Esophagus muscularis mucosa (tissue), 4 donors: ENCODE measurements at places on chromosomes 12 and 14. TPM values are rescaled to one million over a fixed set of nuclear protein-coding genes. Genes with fewer than 3 reads are reported as not detected.

The PRICKLE1 gene
- total RNA-seq = 12.5 TPM

DNA sequence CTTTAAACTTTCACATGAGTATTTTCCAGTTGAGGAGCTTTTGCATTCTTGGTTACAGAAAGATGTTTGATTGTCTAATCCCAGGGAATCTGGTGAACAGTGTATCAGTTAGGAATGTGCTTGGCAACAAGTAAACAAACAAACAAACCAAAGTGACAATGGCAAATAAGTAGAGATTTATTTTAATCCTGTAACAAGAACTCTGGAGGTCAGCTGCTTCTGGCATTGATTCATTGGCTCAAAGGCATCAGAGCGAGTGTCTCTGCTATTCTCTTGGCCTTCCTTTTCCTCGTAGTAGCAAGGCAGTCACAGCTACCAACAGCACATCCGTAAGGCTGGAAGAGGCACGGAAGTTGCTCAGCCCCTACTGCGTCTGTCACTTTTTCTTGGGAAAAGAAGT lies 37.2 kb downstream of the CRADD start:
- no peaks in the 10 kb centered on the region for H3K36me3 ChIP-seq
- no peaks in the 10 kb centered on the region for H3K27me3 ChIP-seq
- peaks cover 29% of the 10 kb centered on the region for H3K4me1 ChIP-seq
- no peak overlapping the region for H3K4me3 ChIP-seq
- no peak for DNase-seq
- no peak overlapping the region for H3K27ac ChIP-seq

The GRIP1 gene
- 13.3 TPM for total RNA-seq

The IRAK3 gene
- 14.1 TPM for total RNA-seq

DNA sequence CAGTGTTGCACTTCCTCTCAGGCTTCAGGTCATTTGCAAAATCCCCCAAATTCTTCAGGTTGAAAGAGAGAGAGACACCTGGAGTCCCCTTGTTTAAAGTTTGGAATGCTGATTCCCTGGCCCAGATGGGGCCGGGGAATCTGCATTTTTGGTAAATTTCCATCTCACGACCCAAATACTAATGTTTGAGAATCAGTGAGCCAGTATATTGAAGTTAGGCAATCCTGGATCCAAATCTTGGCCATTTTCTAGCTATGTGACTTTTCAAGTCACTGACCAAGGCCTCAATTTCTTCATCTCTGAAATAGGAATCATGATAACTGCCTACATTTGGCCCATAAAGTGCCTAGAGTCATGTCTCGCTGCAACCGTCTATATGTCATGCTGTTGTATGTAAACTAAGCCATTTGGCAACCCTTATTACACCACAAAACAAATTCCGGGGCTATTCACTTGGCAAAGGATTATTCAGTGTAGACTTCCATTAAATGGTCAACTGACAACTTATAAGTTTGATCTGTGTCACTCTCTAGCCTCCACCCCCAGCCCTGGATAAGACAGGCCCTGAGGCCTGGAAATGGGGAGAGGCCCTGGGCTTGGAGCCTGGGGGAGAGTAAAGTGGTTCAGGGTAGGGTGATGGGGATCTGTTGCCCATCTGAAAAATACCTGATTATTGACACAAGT lies 3.7 kb upstream of the ZFP36L1 start:
- peak overlapping the region; percentile 83 for H3K4me3 ChIP-seq
- peak; percentile 64 for DNase-seq
- H3K36me3 ChIP-seq = no peaks in the 10 kb centered on the region

DNA sequence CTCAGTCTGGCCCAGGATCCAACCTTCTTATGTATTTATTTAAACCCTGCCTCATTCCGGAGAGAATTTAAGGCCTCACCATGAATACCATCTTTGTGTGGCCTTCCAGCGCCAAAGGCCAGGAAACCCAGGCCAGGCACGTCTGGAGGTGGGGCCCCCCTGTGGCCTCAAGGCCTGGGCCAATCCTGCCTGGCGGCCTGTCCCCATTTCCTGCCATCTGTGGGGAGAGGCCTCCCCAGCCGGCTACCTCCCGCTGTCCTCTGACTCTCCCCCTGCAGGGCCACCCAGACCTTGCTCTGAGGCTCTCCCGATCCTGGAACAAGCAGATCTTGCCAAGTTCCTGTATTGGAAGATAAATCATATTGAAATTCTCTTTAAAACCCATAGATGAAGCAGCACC lies 37.4 kb upstream of the MEG3 start:
- no peak overlapping the region for H3K4me3 ChIP-seq
- no peaks in the 10 kb centered on the region for H3K27me3 ChIP-seq
- H3K36me3 ChIP-seq = no peaks in the 10 kb centered on the region
- no peaks in the 10 kb centered on the region for H3K4me1 ChIP-seq
- no peak overlapping the region for H3K27ac ChIP-seq
- no peak for DNase-seq

The ALDH2 gene
- 278 TPM for total RNA-seq

The RILPL1 gene
- total RNA-seq = 29.5 TPM

GRCh38 chr14:53391631-53392285 lies 238.6 kb upstream of the DDHD1 start:
- H3K27ac ChIP-seq = no peak overlapping the region
- DNase-seq = no peak
- no peaks in the 10 kb centered on the region for H3K27me3 ChIP-seq
- H3K4me3 ChIP-seq = no peak overlapping the region

- no peak for DNase-seq
- H3K4me1 ChIP-seq = peaks cover 41% of the 10 kb centered on the region
- peaks cover 24% of the 10 kb centered on the region for H3K36me3 ChIP-seq
- H3K4me3 ChIP-seq = no peak overlapping the region
- H3K27me3 ChIP-seq = no peaks in the 10 kb centered on the region
- no peak overlapping the region for H3K27ac ChIP-seq
These were observed 34.9 kb downstream of the LIMA1 start for GRCh38 chr12:50248411-50248810.

DNA sequence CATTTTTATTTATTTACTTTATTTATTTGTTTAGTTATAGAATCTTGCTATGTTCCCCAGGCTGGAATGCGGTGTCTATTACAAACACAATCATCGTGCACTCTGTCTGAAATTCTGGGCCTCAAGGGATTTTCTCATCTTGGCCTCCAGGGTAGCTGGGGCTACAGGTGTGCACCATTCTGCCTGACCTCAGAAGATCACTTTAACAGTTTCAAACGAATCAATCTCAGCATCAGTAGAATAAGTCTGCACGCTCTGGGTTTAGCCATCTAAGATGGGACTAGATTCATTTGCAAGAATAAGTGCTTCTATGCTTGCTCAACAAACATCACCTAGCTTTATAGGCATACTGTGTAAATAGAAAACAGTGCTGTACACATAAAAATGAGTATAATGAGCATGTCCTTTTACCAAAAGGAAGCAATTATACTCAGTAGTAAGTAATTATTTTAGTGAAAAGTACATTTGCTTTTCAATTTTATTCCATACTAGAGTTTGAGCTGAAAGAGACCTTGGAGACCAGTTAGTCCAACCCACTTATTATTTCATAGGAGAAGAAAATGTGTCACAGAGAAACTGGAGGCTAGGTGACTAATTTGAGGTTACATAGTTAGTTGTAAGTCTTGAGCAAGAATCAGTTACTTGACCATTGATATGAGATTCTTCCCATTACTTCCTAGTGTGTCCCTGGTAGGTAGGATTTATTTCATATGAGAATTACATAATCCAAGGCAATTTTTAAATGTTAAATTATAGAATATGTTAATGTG lies 456.5 kb upstream of the LMO3 start:
- no peaks in the 10 kb centered on the region for H3K27me3 ChIP-seq
- H3K36me3 ChIP-seq = no peaks in the 10 kb centered on the region
- no peak for DNase-seq
- H3K27ac ChIP-seq = no peak overlapping the region

- H3K27me3 ChIP-seq = no peaks in the 10 kb centered on the region
- no peak for DNase-seq
- no peaks in the 10 kb centered on the region for H3K36me3 ChIP-seq
- H3K4me3 ChIP-seq = no peak overlapping the region
- H3K4me1 ChIP-seq = peaks cover 18% of the 10 kb centered on the region
These were observed 44.3 kb downstream of the GALNT9 start for GRCh38 chr12:132284827-132285741.

- no peak overlapping the region for H3K4me3 ChIP-seq
- DNase-seq = no peak
- peaks cover 31% of the 10 kb centered on the region for H3K36me3 ChIP-seq
- peaks cover 10% of the 10 kb centered on the region for H3K4me1 ChIP-seq
- H3K27ac ChIP-seq = peak overlapping the region; percentile 54
These were observed 11.8 kb downstream of the COPS7A start for GRCh38 chr12:6735448-6736191.

The CCDC198 gene
- total RNA-seq = not detected

DNA sequence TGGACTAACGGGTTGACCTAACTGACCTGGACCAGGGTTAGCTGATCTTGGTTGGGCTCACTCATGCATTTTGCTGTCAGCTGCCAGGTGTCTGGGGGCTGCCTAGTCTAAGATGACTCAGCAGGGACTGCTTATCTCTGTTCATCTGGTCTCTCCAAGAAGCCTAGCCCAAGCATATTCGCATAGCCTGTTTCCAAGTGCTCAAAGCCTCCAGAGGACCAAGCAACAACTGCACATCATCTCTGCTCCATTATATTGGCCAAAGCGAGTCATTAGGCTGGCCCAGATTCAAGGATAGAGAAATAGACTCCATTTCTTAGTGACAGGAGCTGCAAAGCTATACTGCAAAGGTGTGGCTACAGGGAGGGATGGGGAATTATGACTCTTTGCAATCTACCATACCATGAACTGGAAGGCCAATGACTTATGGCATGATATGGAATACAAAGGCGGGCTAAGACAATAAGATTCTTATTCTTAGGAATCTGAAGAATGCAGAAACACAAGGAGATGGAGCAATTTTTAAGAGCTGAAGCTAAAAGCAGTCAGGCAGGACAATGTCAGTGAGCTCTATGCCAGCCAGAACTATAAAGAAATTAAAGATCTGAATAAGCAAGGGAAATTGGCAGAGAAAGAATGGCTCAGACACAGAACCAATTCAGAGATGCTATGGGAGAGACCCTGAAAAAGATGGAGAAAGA lies 194.6 kb upstream of the FSCB start:
- no peaks in the 10 kb centered on the region for H3K4me1 ChIP-seq
- H3K36me3 ChIP-seq = no peaks in the 10 kb centered on the region

The LALBA gene
- total RNA-seq = not detected

DNA sequence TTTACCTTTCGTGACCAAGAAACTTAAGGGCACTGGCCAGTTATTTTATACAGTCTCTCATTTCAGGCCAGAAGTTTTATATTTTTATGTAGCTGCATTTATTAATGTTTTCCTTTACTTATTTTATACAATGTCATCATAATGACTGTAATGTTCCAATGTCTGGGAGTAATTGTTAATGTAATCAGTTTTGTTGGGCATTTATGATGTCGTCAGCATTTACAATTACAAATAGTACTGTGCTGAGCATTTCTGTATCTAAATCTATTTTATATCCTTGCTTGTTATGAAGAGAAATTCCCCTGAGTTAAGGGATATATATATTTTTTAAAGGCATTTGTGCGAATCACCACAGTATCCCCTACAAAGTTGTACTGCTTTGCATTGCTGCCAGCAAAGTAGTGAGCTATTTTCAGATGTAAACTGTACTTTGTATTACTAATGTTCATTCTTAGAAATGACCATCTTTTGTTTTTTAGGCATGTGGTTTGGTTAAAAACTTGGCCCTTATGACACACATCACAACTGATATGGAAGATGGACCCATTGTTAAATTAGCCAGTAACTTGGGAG lies 74.4 kb downstream of the POLR3B start:
- peaks cover 8% of the 10 kb centered on the region for H3K36me3 ChIP-seq
- H3K27me3 ChIP-seq = no peaks in the 10 kb centered on the region
- peaks cover 16% of the 10 kb centered on the region for H3K4me1 ChIP-seq
- no peak overlapping the region for H3K4me3 ChIP-seq

DNA sequence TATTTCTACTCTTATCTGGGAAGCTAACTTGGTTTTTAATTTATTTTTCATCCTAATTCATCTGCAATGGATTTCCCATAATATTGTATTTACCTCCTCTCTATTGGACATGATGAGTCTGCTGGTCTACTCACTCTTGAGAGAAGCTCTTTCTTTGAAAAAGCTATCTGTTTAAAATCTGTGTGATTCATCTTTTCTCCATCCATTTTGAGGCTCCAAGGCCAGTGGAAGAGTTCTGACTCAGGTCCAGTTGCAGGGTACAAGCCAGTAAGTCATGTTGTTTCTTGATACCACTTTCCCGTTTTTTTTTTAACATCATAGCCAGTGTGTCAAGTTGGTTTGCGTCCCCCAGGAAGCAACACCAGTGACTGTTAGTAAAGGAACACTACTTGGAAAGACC lies 160.3 kb upstream of the BMP4 start:
- H3K4me1 ChIP-seq = no peaks in the 10 kb centered on the region
- no peak for DNase-seq
- no peaks in the 10 kb centered on the region for H3K36me3 ChIP-seq
- no peak overlapping the region for H3K4me3 ChIP-seq
- no peaks in the 10 kb centered on the region for H3K27me3 ChIP-seq
